ENCODE measurements at places on chromosomes 5 and 9. TPM values are rescaled to one million over a fixed set of nuclear protein-coding genes. Genes with fewer than 3 reads are reported as not detected.

GRCh38 chr5:76546497-76547102 lies 76.6 kb downstream of the F2RL2 start:
- H3K27ac ChIP-seq, result peak overlapping the region; percentile 44
- DNase-seq, result no peak
- H3K4me1 ChIP-seq, result peaks cover 65% of the 10 kb centered on the region
- no peak overlapping the region for H3K4me3 ChIP-seq
- no peaks in the 10 kb centered on the region for H3K36me3 ChIP-seq

GRCh38 chr5:167452136-167452535 lies 839.3 kb upstream of the WWC1 start:
- H3K27ac ChIP-seq, result no peak overlapping the region
- H3K4me3 ChIP-seq, result no peak overlapping the region
- DNase-seq, result no peak
- peaks cover 8% of the 10 kb centered on the region for H3K4me1 ChIP-seq

The PHF24 gene
- 0.26 TPM for total RNA-seq

The ADAMTS6 gene
- total RNA-seq, result not detected

The GDNF gene
- not detected for total RNA-seq

All from body of pancreas (tissue), 4 donors.